ENCODE measurements at places on chromosomes 1 and 21.

GRCh38 chr1:40032240-40032891, 8.2 kb upstream of the CAP1 start:
- DNase-seq: peak; percentile 8

GRCh38 chr1:26409191-26409807, 1.3 kb upstream of the LIN28A start:
- no peak for DNase-seq

- peak; percentile 18 for DNase-seq
Measured at GRCh38 chr1:24149866-24150233, 6.9 kb upstream of the IL22RA1 start.

- DNase-seq: no peak
Measured at GRCh38 chr21:46120301-46121285, 22.7 kb downstream of the COL6A2 start.

DNA sequence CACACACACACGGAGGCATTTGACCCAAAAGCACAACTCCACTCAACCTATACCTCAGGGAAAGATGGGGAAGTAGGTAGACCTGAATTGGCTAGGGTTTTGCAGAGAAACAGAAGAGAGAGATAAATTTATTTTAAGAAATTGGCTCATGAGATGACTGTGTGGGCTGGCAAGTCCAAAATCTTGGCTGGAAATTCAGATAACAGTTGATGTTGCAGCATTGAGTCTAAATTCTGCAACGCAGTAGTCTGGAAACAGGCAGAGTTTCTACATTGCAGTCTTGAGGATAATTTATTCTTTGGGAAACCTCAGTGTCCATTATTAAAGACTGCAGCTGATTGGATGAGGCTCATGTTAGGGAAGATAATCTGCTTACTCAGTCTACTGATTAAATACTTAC, 4.3 kb upstream of the LCE2B start:
- DNase-seq: no peak

DNA sequence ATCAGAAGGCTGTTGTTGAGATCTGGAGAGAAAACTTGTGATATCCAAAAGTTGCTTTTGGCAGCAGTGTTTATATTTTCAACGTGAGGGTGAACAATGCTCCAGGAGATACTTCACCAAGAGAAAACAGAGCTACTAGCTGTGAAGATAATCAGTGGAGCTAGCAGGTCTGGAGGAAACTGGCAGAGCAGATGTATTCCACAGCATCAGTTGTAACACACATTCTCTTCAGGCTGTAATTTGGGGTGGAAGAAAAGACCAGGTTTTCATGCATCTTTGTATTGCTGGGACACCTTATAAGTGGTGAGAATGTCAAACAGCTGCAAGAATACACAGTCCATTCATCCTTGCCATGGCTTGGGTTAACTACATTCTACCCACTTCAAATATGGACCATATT, 22.0 kb downstream of the AHCYL1 start:
- DNase-seq: no peak

- no peak for DNase-seq
Measured at GRCh38 chr1:110242062-110242461, 31.9 kb downstream of the KCNC4 start.
